AG09319 (cell line): ENCODE measurements at places on chromosomes 13 and 19.

DNA sequence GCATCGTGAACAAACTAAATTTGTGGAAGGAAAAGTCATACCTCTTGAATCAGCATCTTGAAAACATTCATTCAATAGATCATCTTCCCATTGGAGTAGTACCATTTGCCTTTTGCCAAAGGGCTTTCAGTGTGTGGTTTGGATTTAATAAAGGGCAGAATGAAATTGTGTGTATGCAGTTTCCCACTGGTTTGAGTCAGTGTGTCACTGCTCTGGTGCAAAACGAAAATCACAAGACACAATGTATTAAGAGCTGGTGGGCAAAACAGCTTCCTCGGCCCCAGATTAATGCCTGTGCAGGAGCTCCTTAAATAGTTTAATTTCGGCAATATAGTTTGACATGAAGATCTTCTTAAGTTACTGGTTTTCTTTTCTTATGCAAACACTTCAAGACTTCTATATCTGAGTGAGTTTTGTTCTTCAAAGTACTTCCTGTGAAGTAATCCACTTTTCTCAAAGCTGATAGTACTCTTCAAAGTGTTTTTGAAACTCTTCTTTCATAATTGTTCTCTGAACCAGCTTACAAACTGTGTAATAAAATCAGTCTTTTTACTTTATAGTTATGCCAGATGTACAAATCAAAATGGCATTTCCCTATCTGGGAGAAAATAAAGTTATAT is 32.1 kb downstream of the RASL11A start:
- DNase-seq = no peak

DNA sequence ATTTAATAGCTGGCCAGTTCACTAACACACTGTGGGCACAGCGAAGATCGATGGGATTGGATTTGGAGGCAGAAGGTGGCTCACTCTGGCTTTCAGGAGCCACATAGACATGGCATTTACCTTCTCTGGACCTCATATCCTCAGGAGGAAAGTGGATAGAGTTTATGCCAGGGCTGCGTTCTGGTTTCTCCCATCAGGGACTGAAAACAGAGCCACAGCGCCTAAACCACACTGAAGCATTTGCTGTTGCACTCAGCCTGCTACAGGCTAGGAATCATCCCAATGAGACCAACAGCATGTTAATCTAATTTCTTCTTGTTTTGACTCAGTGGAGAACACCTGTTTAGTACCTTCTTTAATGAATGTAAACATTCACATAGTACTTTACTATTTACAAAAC is 1.6 kb downstream of the CYSLTR2 start:
- DNase-seq = no peak

- DNase-seq = no peak
Observed at GRCh38 chr19:35299523-35300338, 7.8 kb downstream of the MAG start.

DNA sequence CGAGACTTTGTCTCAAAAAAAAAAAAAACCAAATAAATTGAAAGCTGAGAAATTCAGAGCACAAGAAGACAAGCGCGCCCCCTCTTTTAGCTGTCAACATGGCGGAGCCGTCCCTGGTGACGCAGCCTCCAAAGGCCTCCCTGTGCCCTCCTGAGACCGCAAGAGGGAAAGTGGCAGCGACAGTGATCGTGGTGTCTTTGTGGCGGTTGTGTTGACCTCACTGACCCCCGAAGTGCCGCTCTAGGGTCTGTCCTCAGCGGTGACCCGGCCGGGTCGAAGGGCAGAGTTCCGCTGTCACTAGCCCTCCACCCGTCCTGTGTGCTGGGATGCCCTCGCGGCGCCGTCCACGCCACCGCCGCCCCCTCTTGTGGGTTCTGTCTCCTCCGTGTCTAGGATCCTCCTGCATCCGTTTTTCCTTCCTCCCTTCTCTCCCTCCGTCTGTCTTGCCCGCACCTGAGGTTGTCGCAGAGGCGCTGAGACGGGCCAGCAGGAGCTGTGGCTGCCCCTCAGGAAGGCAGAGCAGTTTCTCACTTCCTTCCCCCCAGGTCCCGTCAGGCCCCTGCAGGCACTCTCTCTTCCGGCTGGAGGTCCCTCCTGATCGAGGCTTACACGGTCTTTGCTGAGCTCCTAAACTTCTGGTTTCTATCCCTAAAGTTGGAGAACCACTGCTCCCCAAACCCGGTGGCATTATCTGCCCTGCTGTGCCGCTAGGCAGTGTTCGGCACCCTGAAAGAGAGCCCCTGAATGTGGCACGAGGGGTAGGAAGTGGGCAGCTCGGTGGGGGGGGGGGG is 7.2 kb downstream of the UHRF1 start:
- no peak for DNase-seq

GRCh38 chr19:17950310-17951156 is 16.4 kb upstream of the KCNN1 start:
- DNase-seq = no peak

DNA sequence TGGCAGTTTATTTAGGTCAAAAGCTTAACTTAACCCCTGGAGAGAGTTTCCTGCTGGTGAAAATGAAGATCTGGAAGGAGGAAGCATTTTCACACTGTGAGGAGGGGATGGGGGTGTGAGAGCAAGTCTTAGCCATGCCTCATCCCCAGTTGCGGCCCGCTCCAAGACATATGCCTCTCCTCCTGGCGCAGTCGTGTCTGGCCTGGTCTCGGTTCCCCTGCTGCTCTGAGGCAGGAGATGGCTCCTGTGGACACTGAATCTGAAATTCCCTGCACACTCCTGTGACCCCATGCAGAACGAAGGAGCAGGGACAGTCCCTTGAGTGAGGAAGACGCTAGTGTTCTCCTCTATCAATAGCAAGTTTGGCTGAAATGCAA is 360 bp upstream of the ZNF69 start:
- no peak for DNase-seq
